IMR-90 (cell line): ENCODE measurements at places on chromosomes 2 and 18.
A peak's percentile ranks its signal among the peaks of the same experiment; 100 is the strongest.

- peak; percentile 32 for DNase-seq
Observed at GRCh38 chr2:163182764-163183354, 344.3 kb upstream of the KCNH7 start.

DNA sequence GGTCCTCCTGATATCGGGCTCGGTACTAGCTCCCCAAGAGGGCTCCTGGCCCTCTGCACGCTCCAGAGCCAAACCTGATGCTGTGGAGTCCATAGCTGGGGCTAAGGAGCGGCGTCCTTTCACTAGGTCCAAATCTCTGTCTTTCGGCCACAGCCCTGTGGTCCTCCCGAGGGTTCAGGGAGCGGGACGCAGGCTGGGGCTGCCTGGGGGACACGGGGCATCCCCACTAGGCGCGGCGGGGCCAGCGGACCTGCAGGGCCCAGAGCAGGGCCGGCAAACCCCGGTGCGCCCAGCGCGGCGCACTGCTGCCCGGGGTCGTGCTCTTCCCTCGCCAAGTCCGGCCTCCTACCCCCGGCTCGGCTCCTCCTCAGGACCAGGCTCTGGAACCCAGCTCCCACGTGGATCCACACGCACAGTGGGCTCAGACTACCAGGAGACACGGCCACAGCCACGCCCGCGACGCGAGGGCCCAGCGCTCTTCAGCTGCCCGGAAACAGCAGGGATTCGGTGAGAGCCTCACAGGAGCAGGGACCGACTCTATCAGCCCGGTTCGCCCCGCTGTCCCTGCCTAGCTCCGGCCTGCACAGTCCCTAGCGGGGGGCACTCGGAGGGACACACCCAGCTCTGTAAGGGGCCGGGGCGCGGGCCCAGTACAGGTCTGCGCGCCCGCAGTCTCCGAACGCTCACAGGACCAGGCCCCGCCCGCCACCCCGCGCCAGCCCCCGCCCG, 593 bp downstream of the ZNF514 start:
- peak; percentile 30 for DNase-seq

- no peak for DNase-seq
Observed at GRCh38 chr2:118265873-118266455, 177.7 kb downstream of the INSIG2 start.

DNA sequence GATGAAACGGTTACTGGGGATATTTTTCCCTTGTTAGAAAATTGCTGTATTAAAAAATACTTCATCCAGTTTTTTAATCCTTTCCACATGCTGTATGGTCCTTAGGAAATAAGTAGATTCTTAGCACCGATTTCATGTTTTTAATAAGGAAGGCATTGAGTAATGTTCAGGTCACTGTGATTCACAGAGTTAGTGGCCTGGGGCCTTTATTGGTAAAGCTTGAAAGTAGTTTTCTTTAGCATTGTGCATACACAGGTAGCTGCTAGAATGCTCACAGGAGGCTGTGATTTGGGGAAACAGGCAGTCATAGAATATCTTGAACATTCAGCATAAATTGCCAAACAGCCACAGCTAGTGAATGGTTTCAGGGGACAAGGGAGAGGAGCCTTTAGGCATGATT, 79.8 kb downstream of the XRCC5 start:
- peak; percentile 18 for DNase-seq

DNA sequence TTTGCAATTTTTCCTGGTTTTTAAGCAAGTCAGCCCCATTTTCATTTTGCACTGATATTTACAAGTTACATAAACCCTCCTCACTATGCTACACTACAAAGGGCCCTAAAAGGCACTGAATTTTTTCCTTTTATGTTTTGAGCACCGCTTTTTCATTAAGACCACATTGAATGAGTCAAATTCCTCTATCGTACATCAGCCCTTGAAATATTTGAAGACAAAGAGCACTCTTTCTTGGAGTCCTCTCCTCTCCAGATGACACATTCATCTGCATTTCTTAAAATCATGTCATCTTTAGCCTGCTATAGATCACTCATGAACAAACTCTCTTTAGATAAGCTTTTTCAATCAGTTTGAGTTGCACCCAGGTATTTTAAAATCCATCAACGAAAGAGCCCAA, 306.6 kb upstream of the SOX11 start:
- no peak for DNase-seq
